ENCODE measurements at places on chromosomes 12 and 14.
A peak's percentile ranks its signal among the peaks of the same experiment; 100 is the strongest.

DNA sequence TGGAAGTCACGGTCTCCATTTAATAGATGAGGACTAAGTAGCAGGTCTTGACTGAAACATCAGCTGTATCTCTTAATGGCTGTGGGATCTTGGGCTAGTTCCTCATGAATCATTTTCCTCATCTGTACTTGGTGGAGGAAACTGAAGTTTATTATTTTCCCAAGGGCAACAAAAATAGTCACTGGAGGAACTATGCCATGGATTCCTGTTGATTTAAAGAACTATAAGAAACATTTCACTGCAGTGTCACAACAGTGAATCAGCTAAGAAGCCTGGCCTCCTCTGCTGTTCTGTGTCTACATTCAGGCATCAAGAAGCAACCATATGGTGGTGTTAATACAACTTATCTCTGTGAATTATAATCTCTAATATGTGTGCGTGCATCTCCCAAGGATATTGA, 200.5 kb downstream of the STXBP6 start:
- no peak for DNase-seq

- DNase-seq = peak; percentile 88
Observed at GRCh38 chr14:99728231-99728920, 44.3 kb downstream of the CYP46A1 start.

GRCh38 chr14:75147423-75148071, 20.7 kb upstream of the NEK9 start:
- DNase-seq = no peak

GRCh38 chr12:44654646-44655639, 221.2 kb downstream of the NELL2 start:
- DNase-seq = no peak

DNA sequence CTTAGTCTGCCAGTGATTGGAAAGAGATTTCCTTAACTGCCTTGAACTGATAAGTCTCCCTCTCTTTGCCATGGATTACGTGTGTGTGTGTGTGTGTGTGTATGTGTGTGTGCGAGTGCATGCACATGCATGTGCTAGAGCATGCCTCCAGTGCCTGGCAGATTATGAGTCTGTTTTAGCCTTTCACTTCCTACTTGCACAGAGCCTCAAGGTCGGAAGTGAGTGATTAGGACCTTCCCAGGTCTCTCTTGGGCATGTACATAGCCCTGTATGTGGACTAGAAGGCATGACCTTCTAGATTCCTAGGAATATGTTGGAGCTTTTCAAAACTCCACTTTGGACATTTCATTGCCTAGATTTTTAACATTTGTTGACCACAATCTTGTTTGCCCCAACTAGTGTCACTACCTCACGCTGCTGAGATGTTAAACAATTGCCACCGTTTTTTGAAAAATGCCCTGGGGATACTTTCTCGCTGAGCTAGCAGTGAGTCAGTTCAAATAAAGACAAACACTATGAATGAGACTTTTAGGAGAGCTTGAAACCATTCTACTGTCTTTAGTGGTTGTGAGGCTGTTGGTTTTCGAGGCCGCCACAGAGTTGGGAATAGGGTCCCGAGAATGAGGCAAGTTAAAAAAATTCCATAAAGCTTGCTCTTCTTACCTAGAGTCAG, 28.2 kb downstream of the KIAA0586 start:
- DNase-seq = no peak

DNA sequence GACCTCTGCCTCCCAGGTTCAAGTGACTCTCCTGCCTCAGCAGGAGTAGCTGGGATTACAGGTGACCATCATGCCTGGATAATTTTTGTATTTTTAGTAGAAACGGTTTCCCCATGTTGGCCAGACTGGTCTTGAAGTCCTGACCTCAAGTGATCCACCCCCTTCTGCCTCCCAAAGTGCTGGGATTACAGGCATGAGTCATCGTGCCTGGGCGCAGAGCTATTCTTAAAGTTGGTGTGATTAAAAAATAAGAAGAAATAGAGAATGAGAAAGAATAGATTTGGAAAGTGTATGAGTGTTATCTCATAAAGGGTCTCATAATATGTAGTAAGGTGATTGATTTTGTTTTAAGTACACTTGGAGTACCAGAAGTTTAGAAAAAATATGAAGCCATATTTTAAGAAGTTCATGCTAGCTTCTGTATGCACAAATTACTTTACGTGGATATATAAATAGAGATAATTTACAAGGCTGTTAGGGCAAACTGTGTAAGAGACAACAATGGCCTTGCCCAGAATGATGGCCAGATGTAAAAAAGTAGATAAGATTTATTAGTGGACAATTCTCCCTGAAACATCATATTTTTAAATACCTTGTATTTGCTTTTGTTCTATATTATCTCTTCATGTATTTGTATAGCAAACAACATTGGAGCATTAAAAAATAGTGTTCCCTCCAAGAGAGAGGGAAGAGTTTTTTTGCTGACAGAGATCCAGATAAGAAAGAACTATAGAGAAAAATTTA, 1108.5 kb downstream of the SLC16A7 start:
- no peak for DNase-seq

DNA sequence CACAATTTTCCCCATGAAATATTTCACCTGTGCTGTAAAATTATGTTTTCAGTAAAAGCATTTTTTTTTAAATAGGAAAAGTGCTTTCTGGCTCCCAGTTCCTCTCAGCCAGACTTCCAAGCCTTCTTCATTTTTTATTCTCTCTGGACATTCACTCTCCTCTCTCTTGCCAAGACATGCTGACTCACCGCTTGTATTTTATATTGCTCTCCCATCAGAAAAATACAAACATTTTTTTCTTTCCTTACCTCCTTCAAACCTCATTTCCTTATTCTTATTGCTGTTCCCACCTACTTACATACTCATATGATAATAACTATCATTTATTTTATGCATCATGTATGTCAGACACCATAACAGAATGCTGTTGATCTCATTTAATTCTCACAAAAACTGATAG, 37.7 kb upstream of the ZNF641 start:
- no peak for DNase-seq

GRCh38 chr14:23066855-23067744, 9.8 kb upstream of the CDH24 start:
- no peak for DNase-seq

GRCh38 chr12:68786929-68787328, 21.0 kb upstream of the MDM2 start:
- DNase-seq = no peak

GRCh38 chr14:31927348-31927832, 149.7 kb upstream of the ARHGAP5 start:
- no peak for DNase-seq

- DNase-seq = no peak
Observed at GRCh38 chr12:52924764-52925716, 20.2 kb upstream of the KRT8 start.

GRCh38 chr14:103463149-103463548, 59.5 kb downstream of the CKB start:
- no peak for DNase-seq
